ENCODE measurements at places on chromosomes 12 and 14.

- no peak for DNase-seq
- no peaks in the 10 kb centered on the region for H3K4me1 ChIP-seq
- H3K4me3 ChIP-seq, result no peak overlapping the region
- H3K27me3 ChIP-seq, result no peaks in the 10 kb centered on the region
Measured at GRCh38 chr12:46493150-46493833, 120.7 kb upstream of the SLC38A2 start.

- no peaks in the 10 kb centered on the region for H3K27me3 ChIP-seq
- H3K36me3 ChIP-seq, result no peaks in the 10 kb centered on the region
- no peak for DNase-seq
Measured at GRCh38 chr12:96403870-96404269, 3.6 kb upstream of the CDK17 start.

DNA sequence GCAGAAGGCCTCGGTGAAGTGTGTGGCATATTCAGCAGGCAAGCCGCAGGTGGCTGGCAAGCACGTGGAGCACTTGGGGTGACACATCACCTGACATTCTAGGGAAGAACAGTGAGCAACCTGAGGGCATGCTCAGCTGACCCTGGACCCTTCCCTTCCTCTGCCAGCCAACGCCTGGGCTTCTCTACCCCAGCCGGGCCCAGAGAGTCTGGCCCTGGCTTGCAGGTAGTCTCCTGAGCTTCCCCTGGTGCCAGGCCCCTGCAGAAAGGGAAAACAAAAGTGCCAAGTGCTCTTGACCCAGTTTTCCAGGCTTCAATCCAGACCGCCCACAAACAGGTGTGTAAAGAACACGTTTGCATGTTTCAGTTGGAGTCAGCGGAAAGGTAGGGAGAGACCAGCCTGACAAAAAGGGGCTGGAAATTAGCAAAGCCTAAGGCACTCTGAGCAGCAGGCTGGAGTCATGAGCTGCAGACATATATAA lies 45.7 kb downstream of the PRKAB1 start:
- no peaks in the 10 kb centered on the region for H3K36me3 ChIP-seq
- no peak for DNase-seq
- no peaks in the 10 kb centered on the region for H3K27me3 ChIP-seq
- H3K4me1 ChIP-seq, result no peaks in the 10 kb centered on the region
- no peak overlapping the region for H3K27ac ChIP-seq

GRCh38 chr12:109734219-109735000 lies 20.8 kb downstream of the FAM222A start:
- H3K4me3 ChIP-seq, result no peak overlapping the region
- peaks cover 2% of the 10 kb centered on the region for H3K27me3 ChIP-seq
- H3K36me3 ChIP-seq, result no peaks in the 10 kb centered on the region
- H3K27ac ChIP-seq, result no peak overlapping the region

DNA sequence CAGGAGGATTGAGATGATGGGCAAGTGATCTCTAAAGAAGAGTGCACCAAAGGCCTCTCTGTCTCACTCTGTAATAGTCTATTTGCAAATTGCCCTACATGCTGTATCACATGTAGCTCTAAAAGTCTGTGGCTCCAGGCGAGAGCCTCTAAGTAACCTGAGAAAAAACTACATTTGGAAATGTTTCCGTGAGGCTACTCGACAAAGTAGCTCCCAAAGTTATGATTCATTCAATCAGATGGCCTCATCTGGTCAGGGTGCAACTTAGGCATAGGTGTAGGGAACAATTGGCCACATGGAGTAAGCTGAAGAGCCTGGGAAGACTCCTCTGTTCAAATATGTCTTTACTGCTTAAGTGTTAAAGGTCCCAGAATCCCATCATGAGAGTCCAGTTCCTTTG lies 155.4 kb upstream of the PLEKHG7 start:
- H3K4me3 ChIP-seq, result no peak overlapping the region
- H3K4me1 ChIP-seq, result peaks cover 23% of the 10 kb centered on the region
- DNase-seq, result no peak
- H3K27me3 ChIP-seq, result no peaks in the 10 kb centered on the region
- no peaks in the 10 kb centered on the region for H3K36me3 ChIP-seq

DNA sequence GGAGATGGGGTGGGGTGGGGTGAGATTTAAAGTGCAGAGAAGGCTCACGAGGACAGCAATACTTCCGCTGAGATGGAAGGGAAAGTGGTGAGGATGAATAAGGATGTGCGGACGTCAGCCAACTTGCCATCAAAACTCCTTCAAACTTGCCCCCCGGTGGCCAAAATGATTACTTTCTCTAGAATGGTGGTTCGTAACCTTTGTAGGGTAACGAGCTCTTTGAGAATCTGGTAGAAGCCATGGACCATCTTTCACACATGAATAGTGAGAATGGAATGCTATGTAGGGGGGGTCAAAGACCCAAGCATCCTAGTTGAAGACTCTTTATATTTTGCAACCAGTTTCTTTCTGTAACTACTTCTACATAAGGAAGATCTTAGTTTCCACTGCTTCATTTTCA lies 245.9 kb upstream of the DDHD1 start:
- DNase-seq, result no peak
- H3K4me3 ChIP-seq, result no peak overlapping the region
- H3K36me3 ChIP-seq, result no peaks in the 10 kb centered on the region
- H3K4me1 ChIP-seq, result no peaks in the 10 kb centered on the region
- H3K27me3 ChIP-seq, result no peaks in the 10 kb centered on the region

- no peak overlapping the region for H3K4me3 ChIP-seq
- H3K36me3 ChIP-seq, result no peaks in the 10 kb centered on the region
- H3K27me3 ChIP-seq, result no peaks in the 10 kb centered on the region
Measured at GRCh38 chr12:46677749-46678148, 148.0 kb downstream of the SLC38A4 start.

- DNase-seq, result no peak
- no peak overlapping the region for H3K4me3 ChIP-seq
- no peaks in the 10 kb centered on the region for H3K4me1 ChIP-seq
Measured at GRCh38 chr12:62910549-62911169, 24.3 kb downstream of the PPM1H start.

DNA sequence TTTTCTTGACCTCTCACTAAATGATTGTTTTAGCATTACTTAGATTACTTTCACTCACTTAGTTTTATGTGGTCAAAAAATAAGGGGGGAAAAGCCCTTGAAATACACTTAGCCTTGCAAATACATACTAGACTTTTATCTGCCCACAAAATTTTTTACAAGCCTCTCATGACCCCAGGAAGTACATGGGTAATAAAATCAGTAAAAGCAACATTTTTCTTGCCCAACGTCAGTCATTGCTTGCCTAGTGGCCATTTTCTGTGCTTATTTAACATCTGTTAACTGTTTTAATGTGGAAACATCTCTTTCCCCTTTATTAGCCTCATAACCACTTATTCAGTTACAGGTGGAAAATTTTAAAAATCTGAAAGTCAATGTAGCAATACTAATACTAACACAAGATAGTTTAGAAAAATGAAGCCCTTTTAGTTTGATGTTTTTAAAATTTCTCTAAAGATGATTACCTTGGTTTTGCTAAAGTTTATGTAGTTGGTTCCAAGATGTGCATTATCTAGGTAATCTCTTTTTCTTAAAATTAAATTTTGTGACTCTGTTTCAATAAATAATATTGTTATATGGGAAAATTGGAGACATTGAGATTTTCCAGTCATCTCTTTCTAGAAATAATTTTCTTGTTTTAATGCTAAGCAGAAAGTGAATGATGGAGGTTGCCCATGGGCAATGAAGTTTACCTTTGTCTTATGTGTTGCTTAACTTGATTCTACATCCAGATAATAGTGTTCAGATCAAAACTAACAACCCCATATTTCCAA lies 175.5 kb downstream of the TMTC2 start:
- H3K36me3 ChIP-seq, result no peaks in the 10 kb centered on the region
- H3K27me3 ChIP-seq, result no peaks in the 10 kb centered on the region
- no peak overlapping the region for H3K4me3 ChIP-seq
- no peak for DNase-seq

DNA sequence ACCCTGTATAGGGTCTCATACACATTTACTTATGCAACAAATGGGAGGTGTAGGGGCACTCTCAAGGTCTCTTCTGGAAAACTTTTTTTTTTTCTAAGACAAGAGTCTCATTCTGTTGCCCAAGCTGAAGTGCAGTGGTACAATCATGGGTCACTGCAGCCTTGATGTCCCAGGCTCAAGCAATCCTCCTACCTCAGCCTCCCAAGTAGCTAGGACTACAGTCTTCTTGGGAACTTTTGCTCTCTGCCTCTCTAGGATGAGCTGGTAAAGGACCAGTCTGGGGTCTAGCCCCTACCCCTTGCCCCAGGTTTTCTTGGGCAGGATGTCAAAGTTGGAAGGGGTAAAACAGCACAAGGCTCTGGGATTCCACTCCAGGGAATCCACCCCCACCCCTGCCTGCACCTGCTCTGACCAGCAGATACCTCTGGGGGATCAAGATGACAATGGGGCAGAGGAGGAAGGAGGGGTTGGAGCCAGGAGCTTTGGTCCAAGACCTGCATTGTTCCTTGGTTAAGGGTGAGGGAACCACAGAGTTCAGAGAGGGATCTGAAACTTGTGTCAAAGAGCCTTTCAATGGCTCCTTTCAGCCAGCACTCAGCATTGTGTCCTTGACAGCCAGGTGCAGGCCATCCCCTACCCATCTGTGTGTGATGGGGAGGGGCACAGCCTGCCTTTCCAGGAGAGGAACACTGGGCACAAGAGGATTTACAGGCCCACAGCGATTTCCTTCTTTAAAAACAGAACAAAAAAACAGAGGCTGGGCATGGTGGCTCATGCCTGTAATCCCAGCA lies 12.2 kb downstream of the CTDSP2 start:
- peaks cover 89% of the 10 kb centered on the region for H3K4me1 ChIP-seq
- no peak for DNase-seq
- no peaks in the 10 kb centered on the region for H3K27me3 ChIP-seq

DNA sequence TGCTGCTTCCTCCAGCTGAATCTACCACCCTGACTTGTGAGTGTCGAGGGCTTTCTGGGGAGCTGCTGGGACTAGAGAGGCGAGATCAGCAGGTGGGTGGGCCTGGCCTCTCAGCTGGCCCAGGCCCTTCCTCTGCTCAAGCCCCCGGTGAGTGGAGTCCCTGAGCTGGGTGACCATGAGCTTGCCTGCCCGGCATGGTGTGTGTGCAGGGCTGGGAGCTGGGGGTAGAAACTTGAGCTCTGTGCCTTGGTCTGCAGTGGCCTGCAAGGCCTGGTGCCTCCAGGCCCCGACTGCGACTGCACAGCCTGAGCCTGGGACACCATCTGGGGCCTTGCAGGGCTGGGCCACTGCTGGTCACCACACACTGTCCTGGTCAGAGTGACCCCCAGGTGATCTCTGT lies 67.4 kb downstream of the KIF26A start:
- no peaks in the 10 kb centered on the region for H3K4me1 ChIP-seq
- DNase-seq, result no peak
- no peaks in the 10 kb centered on the region for H3K27me3 ChIP-seq

DNA sequence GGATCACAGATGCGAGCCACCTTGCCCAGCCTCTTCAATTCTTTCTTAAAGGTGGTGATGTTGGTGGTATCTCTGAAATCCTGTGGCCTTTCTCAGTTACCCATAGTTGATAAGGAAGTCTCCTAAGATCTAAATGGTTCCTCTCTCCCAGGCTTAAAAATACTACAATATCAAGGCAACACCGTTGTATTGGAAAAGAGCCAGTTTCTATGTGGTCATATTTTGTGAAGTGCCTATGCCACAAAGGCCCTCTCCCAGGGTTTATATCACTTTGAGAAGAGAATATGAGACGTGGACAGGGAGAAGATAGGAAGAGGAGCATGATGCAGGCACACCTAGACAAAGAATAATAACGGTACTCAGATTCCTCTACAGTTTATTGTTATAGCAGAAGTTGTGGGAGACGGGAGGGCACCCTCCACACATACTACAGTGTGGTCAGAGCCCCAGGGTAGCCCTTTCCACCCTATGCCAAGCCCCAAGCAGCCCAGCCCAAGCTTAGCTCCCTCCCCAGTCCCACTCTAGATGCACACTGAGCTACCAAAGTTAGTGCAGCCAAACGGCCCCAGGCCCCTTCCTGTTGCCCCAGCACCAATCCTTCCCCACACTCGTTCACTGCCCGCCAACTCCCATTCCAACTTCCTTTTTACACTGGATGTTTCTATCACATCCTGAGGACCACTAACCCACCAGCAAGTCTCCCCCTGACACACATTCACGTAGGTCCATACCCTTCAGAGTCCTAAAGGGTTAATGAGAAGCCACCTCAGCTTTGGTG lies 8.3 kb downstream of the NDRG2 start:
- DNase-seq, result no peak
- no peak overlapping the region for H3K27ac ChIP-seq
- peaks cover 4% of the 10 kb centered on the region for H3K27me3 ChIP-seq
- no peaks in the 10 kb centered on the region for H3K36me3 ChIP-seq

- no peak for DNase-seq
- no peaks in the 10 kb centered on the region for H3K27me3 ChIP-seq
- no peak overlapping the region for H3K4me3 ChIP-seq
Measured at GRCh38 chr14:71988939-71989338, 56.7 kb downstream of the RGS6 start.

- peak overlapping the region; percentile 19 for H3K27ac ChIP-seq
- DNase-seq, result no peak
- H3K36me3 ChIP-seq, result peaks cover 15% of the 10 kb centered on the region
- peaks cover 76% of the 10 kb centered on the region for H3K4me1 ChIP-seq
- H3K4me3 ChIP-seq, result no peak overlapping the region
Measured at GRCh38 chr12:57832966-57833365, 13.6 kb downstream of the CTDSP2 start.
